ENCODE measurements at places on chromosomes 6 and 20. TPM values are rescaled to one million over a fixed set of nuclear protein-coding genes. Genes with fewer than 3 reads are reported as not detected.

- DNase-seq = no peak
These were observed 150.3 kb downstream of the NKAIN2 start for GRCh38 chr6:123953920-123954319.

DNA sequence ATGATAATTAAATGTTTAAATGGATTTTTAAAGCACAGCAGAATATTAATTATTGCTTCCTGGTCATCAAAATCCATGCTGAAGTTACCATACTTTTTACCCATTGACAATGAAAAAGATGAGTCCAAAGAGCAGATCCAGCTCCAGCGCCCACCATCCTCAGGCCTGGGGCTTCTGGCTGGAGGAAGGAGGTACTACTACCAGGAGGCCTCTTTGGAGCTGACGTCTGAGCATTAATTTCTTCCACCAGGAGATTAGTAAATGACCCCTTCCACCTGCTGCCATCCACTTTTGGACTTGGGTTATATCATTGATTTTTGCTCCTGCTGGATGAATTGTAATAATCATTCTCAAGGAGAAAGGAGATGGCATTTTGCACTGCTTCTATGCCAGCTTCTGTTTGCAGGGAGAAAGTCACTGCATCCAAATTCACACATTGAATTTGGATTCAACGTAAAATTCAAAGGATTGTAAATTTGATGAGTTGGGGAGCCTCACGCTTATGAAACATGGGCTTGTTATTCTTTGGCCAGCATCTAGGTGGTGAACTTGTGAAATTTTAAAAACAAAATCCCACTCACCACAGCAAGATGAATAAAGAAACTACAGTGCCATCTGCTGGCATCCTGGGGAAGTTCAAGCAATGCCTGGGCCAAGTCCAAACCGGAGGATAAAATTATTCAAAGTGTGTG is 121.8 kb downstream of the SASH1 start:
- peak; percentile 52 for DNase-seq

MTFR2 gene
- 1.0 TPM for total RNA-seq

DNA sequence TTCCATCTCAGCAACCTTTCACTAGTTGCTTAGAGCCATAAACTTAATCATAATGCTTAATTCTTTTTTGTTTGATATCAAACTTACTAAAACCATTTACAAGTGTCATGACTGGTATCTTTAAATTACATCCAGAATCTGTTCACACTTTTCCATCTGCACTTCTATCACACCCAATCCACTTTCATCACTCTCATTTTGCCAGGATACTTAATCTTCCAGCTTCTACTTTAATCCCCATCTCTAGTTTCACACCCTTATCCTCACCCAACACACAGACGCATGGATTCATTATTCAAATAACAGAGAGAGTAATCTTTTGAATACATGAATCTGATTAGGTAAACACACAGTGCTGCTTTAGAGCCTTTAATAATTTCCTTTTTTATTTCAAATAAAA is 828.4 kb downstream of the HACE1 start:
- no peak for DNase-seq

GRCh38 chr6:14309516-14309915 is 191.9 kb downstream of the CD83 start:
- no peak for DNase-seq

CYP39A1 gene
- 3.7 TPM for total RNA-seq
